ENCODE measurements at places on chromosomes 3 and 15. TPM values are rescaled to one million over a fixed set of nuclear protein-coding genes. Genes with fewer than 3 reads are reported as not detected.

TEX264 gene
- total RNA-seq: 65.0 TPM

GRCh38 chr3:20668411-20668810 is 482.4 kb upstream of the SGO1 start:
- no peaks in the 10 kb centered on the region for H3K27me3 ChIP-seq
- DNase-seq: no peak

DNA sequence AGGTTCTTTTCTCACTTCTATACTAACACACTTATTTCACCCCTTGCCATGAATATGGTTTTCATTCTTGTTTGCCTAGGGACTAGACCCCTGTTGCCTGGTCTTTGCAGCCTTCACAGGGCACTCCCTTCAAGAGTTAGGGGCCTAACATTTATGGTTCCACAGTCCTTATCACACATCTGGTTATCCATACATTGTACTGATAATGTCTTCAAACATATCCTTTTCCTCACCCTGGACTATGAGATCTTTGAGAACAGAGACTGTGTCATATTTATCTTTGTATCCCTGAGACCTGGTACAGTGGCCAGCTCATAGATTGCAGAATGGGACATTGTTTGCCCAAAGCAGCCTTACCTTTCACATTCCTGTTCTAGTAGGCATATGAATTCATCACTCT is 106.2 kb downstream of the CMSS1 start:
- H3K27ac ChIP-seq: no peak overlapping the region
- no peak overlapping the region for H3K4me3 ChIP-seq
- no peak for DNase-seq
- no peaks in the 10 kb centered on the region for H3K27me3 ChIP-seq

ZDHHC19 gene
- not detected for total RNA-seq

Measured in activated CD8-positive, alpha-beta T cell treated with anti-CD3 and anti-CD28 coated beads, Interleukin-2, amount 10 ng/mL, durations not matched to agents 7 days and 5 days (primary cell).